Activated T-helper 2 cell treated with anti-CD3 and anti-CD28 coated beads, Interferon-gamma antibody, Interleukin-2, Interleukin-4, amounts not matched to agents 10 μg/mL and 5 μg/mL and 100 μg/mL, durations not matched to agents 14 hours and 24 hours and 36 hours (primary cell): ENCODE measurements at places on chromosomes 2 and 18. TPM values are rescaled to one million over a fixed set of nuclear protein-coding genes. Genes with fewer than 3 reads are reported as not detected.

UBXN2A gene
- 17.6 and 18.3 TPM in 2 replicates for total RNA-seq

TFPI gene
- 0.41 and 0.50 TPM in 2 replicates for total RNA-seq

- H3K27me3 ChIP-seq: no peaks in the 10 kb centered on the region
- H3K27ac ChIP-seq: no peak overlapping the region
- peaks cover 8% of the 10 kb centered on the region for H3K36me3 ChIP-seq
- no peak overlapping the region for H3K4me3 ChIP-seq
Measured at GRCh38 chr18:23033056-23033455, 99.9 kb downstream of the RBBP8 start.

DNA sequence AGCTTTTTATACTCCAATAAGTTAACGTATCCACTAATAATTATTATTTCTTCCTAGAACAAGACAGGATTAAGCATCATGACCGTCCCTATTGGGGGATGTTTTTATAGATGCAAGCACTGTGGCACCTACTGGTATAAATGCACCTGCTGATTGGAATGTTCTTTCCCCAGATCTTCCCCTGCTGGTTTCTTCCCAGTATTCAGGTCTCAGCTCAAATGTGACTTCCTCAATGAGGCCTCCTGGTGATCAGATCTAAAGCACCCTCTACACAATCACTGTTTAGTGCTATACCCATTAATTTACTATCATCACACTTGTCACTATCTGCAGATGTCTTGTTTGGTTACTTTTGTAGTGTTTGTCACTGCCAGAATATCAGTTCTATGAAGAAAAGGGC, 3.9 kb upstream of the TYMS start:
- H3K4me3 ChIP-seq: no peak overlapping the region
- H3K4me1 ChIP-seq: peaks cover 32% of the 10 kb centered on the region
- peaks cover 6% of the 10 kb centered on the region for H3K36me3 ChIP-seq
- H3K27me3 ChIP-seq: no peaks in the 10 kb centered on the region
- no peak for DNase-seq
- H3K27ac ChIP-seq: no peak overlapping the region

DNA sequence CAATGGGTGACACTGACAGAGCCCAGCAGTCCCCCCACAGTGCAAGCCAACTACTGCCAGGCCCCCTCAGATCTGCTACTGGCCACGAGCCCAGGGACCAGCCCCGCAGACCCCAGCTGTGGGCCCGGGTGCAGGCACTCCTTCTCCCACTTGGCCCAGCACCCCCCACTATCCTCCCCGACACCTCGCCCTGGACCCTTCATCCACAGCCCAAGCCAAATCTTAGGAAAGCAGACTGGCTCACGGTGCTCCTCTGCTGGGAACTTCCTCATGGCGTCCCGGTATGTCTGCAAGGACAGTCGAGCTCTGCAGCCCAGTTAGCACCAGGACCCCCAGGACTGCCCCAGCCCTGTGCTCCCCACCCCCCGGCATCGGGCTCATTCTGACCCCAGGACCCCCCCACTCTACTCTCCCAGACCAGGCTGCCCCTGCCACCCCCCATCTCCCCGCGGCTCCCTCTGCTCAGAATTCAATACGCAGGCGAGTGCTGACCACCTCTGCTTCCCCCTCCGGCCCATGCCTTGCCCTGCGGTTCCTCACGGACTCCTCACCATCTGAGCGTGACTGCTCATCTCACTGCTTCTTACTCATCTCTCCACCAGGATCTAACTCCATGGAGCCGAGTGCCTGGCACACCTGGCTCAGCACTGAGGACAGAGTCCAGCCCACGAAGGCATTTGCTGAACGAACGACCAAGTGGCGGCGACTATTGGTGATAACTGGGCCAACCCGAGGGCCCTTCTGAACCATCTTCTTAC, 85.7 kb downstream of the PXDN start:
- H3K27me3 ChIP-seq: no peaks in the 10 kb centered on the region
- no peaks in the 10 kb centered on the region for H3K36me3 ChIP-seq
- no peaks in the 10 kb centered on the region for H3K4me1 ChIP-seq
- no peak for DNase-seq
- no peak overlapping the region for H3K4me3 ChIP-seq
